ENCODE measurements at places on chromosomes 12 and 14.

- DNase-seq, result no peak
These were observed 191.4 kb downstream of the SNAPC1 start for GRCh38 chr14:61953602-61954001.

DNA sequence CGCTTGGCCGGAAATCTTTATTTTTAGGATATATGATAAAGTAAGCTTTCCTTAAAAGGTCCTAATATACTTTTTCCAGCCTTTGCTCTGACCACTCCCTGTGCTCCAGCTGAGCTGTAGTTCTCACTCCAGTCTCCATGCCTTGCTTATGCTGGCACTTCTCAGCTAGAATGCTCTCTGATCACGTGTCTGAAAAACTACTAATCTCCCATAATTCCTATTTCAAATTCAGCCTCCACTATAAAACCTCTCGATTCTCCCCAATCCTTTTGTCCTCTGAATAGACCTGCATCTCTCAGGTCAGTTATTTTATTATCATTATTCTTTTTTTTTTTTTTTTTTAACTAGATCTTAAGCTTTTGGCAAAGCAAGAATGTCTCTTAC lies 3.7 kb downstream of the BIN2 start:
- no peak for DNase-seq

GRCh38 chr14:64838656-64839055 lies 41.1 kb downstream of the SPTB start:
- no peak for DNase-seq

DNA sequence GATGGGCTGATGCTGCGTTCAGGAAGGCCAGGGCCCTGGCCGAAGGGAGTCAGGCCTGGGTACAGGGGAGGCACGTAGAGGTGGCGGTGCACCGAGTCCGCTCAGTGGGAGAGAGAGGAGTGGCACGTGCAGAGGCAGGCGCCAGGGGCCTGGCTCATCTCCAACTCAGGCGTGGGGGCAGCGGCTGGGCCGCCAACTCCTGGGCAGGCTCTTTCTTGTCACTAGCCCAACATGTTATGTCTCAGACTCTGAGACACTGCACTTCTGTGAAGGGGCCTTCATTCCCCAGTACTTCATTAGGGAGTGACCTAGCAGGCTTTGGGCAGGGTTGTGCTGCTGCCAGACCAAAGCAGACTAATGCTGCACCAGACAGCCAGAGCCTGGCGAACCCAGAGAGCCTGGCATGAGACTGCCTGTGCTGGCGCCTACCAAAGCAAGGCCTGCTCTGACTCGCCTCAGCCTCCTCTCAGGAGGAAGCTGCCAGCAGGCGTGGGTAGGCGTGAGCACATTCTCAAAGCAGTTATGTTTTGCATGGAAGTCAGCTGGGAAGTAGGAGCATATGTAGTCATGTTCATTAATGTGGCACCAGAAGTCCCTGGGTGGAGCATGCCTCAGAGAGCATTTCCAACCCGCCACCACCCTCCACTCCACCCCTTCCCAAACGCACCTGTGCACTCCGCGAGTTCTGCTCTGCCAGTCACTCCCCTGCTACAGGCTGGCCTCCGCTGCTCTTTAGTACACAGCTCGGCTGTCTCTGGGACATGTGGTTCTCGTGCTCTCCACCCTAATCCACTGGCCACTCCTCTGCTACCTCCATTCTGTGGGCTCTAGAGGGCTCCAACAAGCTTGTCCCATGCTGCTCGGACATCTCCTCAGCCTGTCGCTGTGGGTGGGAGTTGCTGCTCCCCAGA lies 9.7 kb downstream of the CKB start:
- DNase-seq, result no peak

GRCh38 chr14:69364378-69364777 lies 33.7 kb downstream of the ERH start:
- DNase-seq, result no peak

- DNase-seq, result no peak
These were observed 82.1 kb upstream of the BMP4 start for GRCh38 chr14:54038724-54039123.

DNA sequence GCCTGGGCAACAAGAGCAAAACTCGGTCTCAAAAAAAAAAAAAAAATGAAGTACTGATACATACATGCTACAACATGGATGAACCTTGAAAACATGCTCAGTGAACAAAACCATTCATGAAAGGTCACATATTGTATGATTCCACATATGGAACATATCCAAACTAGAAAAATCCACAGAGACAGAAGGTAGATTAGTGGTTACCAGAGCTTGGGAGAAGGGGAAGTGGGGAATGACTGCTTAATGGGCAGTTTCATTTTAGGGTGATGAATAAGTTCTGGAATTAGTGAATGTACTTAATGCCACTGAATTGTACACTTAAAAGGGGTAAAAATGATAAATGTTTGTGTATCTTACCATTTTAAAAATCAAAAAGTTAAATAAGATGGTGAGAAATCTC lies 2.7 kb downstream of the ITGB7 start:
- no peak for DNase-seq

DNA sequence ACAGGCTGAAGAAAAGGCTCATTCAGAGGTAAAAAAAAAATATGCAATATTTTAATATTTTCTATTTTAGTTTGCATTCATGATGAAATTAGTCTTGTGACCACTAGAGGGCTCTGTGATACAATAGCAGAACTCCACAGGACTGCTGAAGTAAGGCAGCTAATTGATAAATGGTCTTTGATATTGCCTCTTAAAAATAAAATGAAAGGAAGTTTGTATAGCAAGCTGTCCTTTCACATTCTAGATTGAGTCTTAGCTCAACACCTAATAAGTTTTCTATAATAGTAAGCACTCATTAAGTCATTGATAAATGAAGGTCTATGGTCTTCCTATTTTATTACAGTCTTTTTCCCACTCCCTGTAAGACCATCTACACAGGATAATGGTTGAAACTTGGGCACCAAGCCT lies 315.7 kb downstream of the NAV3 start:
- DNase-seq, result peak; percentile 41

DNA sequence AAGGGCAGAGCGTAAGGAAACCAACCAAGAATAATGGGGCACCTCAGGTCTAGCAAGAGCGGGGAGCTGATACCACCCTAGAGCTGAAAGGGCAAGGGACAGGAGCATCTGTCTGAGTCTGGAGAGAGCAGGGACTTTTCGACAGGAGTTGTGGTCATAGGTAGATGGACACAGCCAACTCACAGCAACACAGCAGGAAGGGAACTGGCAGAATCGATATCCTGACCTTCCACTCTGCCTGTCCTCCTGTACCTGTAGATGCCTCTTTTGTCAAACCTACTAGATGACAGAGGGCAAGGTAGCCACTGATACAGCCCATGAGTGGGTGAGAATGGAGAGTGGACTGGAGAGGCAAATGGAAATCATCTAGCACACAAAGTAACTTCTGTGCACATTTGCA lies 247.2 kb upstream of the EGLN3 start:
- DNase-seq, result no peak

DNA sequence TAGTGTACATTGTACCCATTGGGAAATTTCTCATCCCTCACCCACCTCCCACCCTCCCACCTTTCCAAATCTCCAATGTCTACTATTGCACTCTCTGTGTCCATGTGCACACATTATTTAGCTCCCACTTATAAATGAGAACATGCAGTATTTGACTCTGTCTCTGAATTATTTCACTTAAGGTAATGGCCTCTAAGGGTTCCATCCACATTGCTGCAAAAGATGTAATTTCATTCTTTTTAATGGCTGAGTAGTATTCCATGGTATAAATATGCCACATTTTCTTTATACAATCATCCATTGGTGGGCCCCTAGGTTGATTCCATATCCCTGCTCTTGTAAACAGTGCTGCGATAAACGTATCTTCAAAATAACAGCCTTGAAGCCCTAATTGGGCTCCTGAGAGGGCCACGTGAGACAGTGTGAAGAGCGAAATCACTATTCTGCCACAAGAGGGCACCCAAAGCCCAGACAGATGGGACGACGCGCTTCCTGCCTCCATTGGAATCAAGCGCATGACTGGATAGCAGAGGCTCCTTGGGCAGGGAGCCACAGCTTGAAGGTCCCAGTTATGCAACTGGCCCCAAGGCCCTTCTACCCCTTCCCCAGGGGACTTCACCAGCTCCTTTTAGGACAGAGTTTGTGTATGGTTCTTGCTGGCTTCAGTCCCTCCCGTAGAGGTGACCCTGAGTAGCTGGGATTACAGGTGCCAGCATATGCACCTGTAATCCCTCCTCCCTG lies 21.3 kb upstream of the CD27 start:
- DNase-seq, result peak; percentile 94

DNA sequence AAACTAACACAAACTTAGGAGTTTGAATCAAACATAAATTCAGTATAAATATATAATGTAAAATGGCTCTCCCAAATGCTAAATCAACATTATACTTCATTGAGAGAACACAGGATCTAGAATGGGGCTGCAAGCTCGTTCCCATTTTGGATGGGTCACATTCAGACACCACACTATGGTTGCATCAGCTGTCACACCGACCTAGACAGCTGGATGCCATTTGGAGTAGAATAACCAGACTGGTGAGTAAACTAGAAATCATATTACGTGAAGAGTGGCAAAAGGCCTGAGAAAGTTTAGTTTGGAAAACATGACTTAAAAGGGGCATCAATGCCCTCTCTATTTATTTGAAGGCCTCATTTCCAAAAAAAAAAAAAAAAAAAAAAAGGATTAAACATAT lies 430.4 kb downstream of the NPAS3 start:
- DNase-seq, result no peak

DNA sequence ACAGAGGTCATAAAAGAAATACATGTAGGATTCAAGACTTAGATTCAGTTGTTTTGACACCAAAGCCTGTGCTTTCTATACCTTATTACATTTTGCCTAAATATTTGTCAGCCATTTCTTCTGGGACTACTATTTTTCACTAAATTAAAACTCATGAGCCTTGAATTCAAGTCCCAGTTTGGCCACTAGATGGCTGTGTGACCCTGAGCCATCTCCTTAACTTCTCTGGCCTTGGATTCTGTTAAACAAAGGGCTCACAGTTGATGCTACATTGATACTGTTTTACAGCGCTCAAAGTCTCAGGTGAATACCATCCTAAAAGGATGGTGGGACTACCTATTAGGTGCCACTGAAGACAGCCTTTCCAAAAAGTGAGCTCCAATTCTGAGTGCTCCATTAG lies 39.6 kb upstream of the CCDC198 start:
- peak; percentile 1 for DNase-seq

- DNase-seq, result no peak
These were observed 125.4 kb downstream of the CAND1 start for GRCh38 chr12:67394550-67394949.

- DNase-seq, result no peak
These were observed 213.2 kb upstream of the DIO3 start for GRCh38 chr14:101347893-101348777.

DNA sequence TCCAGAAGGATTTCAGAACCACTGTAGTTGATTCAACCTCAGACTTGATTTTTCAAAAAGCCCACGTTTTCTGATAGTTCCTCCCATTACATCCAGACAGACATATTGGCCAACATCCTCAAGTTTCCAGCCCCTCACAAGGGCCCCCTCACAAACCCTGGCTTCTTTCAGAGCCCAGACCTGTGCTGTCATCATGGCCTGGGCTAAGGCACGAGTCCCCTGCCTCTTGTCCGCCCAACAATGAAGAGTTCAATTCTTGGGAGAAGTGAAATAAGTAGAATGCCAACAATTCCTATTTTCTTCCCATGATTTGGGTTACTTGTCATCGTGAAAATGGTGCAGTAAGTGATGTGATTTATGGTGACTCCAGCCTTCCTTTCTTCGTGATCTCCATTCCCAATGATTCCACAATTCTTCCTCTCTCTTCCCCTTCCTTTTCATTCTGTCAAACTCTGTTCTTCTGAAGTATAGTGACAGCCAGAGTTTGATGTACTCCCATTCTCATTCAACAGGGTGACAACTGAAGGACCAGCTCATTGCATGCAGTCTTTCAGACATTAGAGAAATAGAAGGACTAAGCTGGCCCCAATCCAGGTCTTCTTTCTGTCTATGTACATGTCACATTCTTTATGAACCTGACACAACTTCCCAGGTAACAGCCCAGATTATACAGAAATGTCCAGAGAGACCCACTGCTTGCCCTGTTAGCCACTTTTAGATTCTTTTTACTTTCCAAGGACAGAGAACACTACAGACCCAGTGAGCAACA lies 29.2 kb downstream of the SPTB start:
- no peak for DNase-seq

DNA sequence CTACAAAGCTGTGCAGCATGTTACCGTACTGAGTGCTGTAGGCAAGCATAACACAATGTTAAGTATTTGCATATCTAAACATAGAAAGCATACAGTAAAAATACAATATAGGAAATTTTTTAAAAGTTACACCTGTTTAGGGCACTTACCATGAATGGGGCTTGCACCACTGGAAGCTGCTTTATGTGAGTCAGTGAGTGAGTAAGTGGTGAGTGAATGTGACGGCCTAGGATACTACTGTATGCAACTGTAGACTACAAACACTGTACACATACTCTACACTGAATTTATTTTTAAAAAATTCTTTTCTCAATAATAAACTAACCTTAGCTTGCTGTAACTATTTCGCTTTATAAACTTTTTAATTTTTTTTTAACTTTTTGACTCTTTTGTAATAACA lies 82.1 kb upstream of the FSCB start:
- no peak for DNase-seq

Measured in OCI-M1 (cell line).